ENCODE measurements at places on chromosomes 2 and 18. TPM values are rescaled to one million over a fixed set of nuclear protein-coding genes. Genes with fewer than 3 reads are reported as not detected.

Gene MALL
- total RNA-seq = 12.0 TPM

Gene RBM43
- 2.2 TPM for total RNA-seq

Gene TGFA
- total RNA-seq = 1.1 TPM

Gene SLC4A5
- total RNA-seq = 2.2 TPM

Gene GPR35
- total RNA-seq = 2.1 TPM

Gene PLEKHH2
- total RNA-seq = 1.1 TPM

Gene CD226
- total RNA-seq = 0.92 TPM

Gene ATOH8
- total RNA-seq = 29.6 TPM

Gene EPHA4
- total RNA-seq = 16.3 TPM

Gene ERICH2
- total RNA-seq = 1.2 TPM

Gene LRRFIP1
- total RNA-seq = 101 TPM

Gene BUB1
- 0.82 TPM for total RNA-seq

Gene FN1
- total RNA-seq = 68.9 TPM

Gene CPO
- total RNA-seq = 0.27 TPM

Gene ICOS
- total RNA-seq = not detected

Gene RGPD3
- total RNA-seq = not detected

Gene TYW5
- total RNA-seq = 2.5 TPM

Gene SERPINB3
- total RNA-seq = not detected

Gene GNAL
- total RNA-seq = 5.1 TPM

Gene UGT1A1
- total RNA-seq = not detected

Gene CRYGC
- total RNA-seq = not detected

Gene PLGLB1
- total RNA-seq = 2.7 TPM

Gene TBR1
- not detected for total RNA-seq

Gene MARCO
- total RNA-seq = 7.2 TPM

Gene RND3
- 25.1 TPM for total RNA-seq

Gene RNF181
- total RNA-seq = 89.9 TPM

Gene ARHGAP25
- 5.4 TPM for total RNA-seq

Gene COBLL1
- total RNA-seq = 17.0 TPM

Gene DYTN
- total RNA-seq = not detected

Gene ADGRF3
- total RNA-seq = not detected

Gene ANKRD29
- 9.8 TPM for total RNA-seq

Gene SPDYA
- total RNA-seq = 0.15 TPM

Gene LYG2
- total RNA-seq = not detected

Gene CCDC141
- total RNA-seq = 139 TPM

Gene FAM117B
- 2.4 TPM for total RNA-seq

Gene ITPRIPL1
- 1.3 TPM for total RNA-seq

Gene NAT8
- not detected for total RNA-seq

Gene BABAM2
- total RNA-seq = 56.8 TPM

Gene CHCHD5
- 24.8 TPM for total RNA-seq

Gene FEV
- not detected for total RNA-seq
